Osteoblast (primary cell): ENCODE measurements at places on chromosomes 7 and 10.

GRCh38 chr7:136023134-136023869 lies 46.1 kb upstream of the MTPN start:
- DNase-seq, result no peak
- H3K36me3 ChIP-seq, result no peaks in the 10 kb centered on the region
- H3K27ac ChIP-seq, result no peak overlapping the region
- no peaks in the 10 kb centered on the region for H3K4me1 ChIP-seq
- no peaks in the 10 kb centered on the region for H3K27me3 ChIP-seq
- no peak overlapping the region for H3K4me3 ChIP-seq

DNA sequence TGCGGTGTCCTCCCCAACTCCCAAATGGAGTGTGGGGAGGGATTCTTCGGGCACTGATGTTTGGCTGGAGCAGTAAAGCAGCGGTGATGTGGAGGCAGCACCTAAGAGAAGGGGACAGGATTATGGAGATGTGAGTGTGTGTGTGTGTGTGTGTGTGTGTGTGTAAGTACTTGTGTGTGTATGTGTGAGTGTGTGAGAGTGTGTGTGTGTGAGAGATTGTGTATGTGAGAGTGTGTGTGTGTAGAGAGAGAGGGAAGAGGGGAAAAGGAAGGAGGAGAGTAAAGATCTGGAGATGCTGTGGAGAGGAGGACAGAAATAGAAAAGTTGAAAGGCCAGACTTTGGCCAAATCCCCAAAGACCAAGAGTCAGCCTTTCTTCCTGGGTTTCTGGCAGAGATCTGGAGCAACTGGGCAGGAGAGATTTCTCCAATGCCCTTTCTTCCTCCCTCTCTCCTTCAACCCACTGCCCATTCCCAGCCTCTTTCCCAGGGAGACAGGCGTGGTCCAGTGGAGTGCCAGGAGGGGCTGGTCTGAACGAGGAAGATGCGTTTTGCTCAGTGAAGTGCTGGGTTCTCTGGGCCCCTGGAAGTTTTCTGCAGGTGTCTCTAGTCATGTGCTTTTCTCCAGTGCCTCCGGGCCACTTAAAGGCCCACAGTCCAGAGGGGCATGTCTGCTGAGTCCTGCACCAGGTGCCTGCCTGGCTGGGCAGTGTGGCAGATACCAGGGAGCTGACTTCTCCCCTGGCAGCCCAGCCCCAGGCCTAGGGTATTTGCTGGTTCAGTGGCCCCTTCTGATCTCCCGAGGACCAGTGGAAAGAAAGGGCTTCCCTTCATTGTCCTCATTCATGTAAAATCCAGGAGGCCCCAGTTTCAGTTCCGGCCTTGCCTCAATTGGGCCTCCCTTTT lies 60.5 kb downstream of the HK1 start:
- peaks cover 3% of the 10 kb centered on the region for H3K36me3 ChIP-seq
- DNase-seq, result peak; percentile 71
- peaks cover 52% of the 10 kb centered on the region for H3K4me1 ChIP-seq

GRCh38 chr10:72292223-72292691 lies 18.5 kb downstream of the DDIT4 start:
- H3K27me3 ChIP-seq, result no peaks in the 10 kb centered on the region
- DNase-seq, result peak; percentile 80
- no peak overlapping the region for H3K27ac ChIP-seq
- peaks cover 6% of the 10 kb centered on the region for H3K4me1 ChIP-seq
- H3K4me3 ChIP-seq, result no peak overlapping the region

GRCh38 chr7:70712942-70713341 lies 419.0 kb upstream of the GALNT17 start:
- no peak overlapping the region for H3K4me3 ChIP-seq
- no peak for DNase-seq
- H3K4me1 ChIP-seq, result peaks cover 14% of the 10 kb centered on the region
- no peaks in the 10 kb centered on the region for H3K36me3 ChIP-seq

DNA sequence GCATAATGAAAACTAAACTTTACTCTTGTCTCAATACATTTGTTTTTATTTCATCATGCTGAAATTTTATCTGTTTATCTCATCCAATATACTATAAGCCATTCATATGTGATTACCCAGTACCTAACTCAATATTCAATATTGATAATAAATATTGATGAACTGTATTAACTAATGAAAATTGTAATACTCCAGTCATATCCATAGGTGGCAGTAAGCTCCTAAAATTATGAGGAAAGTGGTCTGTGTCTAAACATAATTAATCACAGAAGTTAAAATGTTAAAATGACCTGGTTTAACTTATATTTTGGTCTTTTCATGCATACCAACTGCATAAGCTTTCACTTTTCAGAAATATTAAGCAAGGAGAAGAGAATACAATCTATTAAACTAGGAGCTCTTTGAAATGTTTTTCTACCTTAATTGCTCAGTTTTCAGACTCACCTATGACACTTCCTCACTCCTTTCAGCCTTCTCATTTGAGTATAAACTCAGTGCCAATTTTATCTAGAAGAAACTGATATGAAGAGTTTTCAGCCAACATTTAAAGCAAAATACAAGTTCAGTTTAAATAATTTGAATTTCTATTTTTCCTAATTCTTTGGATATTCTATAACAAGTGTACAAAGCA lies 30.5 kb upstream of the VWDE start:
- no peak for DNase-seq
- H3K27me3 ChIP-seq, result no peaks in the 10 kb centered on the region
- no peak overlapping the region for H3K4me3 ChIP-seq
- H3K36me3 ChIP-seq, result no peaks in the 10 kb centered on the region
- H3K27ac ChIP-seq, result no peak overlapping the region
